ENCODE measurements at places on chromosomes 13 and 19.

GRCh38 chr19:4722671-4723594 is 709 bp downstream of the DPP9 start:
- no peak for DNase-seq

- DNase-seq, result peak; percentile 12
Observed at GRCh38 chr13:66665991-66666390, 564.1 kb downstream of the PCDH9 start.

DNA sequence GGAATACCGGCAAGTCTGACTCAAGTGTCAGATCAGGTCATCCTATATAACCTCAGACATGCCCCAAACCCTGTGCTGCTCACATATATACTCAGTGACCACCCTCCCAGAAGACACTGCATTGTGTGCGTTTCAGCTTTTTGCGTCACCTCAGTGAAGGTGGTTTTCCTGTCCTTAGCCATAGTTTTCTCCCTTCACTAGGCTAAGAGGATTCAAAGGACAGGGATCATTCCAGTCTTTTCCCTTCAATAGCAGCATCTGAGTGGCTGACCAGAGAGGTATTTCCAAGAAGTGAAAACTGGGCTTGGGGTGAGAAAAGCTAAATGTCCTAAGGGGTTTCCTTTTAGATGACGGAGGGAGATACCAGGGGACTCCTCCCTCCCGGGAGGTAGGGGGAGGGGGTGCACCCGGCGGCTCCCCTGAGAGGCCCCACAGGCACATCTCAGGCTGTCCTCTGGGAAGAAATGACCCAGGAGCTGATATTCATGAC is 12.7 kb upstream of the OR10H1 start:
- DNase-seq, result no peak

DNA sequence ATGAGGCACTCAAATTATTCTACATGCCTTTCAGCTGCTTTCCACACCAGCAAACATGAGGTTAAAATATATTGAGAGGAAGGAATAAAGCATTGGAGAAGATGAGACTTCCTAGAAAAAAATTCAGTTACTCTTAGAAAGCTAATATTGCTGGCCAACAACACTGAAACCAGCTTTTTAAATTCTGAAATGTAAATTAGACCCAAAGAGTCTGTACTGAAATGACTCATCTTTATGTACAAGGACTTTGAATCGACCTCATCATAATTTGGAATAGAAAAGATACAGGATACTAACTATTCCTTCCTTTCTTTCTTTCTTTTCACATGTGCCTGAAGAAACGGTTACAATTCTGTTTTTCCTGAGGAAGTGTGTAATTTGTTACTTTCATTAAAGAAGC is 6.5 kb upstream of the HSPH1 start:
- no peak for DNase-seq

GRCh38 chr19:4077007-4077374 is 10.3 kb upstream of the ZBTB7A start:
- DNase-seq, result no peak

- DNase-seq, result peak; percentile 42
Observed at GRCh38 chr19:7799640-7800355, 30.2 kb upstream of the EVI5L start.

- no peak for DNase-seq
Observed at GRCh38 chr19:17086120-17086519, 10.5 kb downstream of the MYO9B start.

DNA sequence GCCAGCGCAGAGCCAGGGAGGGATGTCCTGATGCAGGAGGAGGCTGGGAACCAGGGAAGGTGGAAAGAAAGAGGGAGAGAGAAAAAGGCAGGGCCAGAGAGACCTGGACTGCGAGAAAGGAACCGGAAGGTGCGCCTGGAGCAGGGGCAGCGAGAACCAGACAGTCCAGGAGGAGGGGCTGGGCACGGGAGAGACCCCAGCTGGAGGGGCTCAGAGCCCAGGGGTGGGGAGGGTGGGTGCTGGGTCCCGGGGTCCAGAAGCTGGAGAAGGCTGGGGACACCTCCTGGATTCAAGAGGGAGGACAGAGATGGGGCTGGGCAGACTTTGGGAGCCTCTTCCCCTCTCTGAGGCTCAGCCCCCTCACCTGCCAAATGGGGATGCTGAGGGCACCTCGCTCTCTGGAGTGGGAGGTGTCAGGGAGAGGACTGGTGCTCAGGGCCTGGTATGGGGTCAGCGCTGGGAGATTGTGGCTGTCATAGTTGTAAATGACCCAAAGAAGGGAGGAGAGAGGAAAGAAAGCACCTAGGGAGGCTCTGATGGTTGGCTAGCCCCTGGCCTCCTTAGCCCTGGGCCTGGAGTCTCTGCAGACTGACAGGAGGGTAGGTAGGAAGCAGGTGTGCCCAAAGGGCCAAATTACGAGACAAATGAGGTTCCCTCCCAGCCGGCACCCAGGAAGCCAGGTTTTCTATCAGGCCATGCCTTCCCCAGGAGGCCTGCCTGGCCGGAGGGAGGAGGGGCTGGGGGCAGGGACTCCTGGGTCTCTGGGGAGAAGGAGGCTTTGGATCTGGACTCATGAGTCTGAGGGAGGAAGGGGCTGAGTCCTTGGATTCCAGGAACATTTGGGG is 1.3 kb upstream of the SPACA6 start:
- DNase-seq, result no peak

DNA sequence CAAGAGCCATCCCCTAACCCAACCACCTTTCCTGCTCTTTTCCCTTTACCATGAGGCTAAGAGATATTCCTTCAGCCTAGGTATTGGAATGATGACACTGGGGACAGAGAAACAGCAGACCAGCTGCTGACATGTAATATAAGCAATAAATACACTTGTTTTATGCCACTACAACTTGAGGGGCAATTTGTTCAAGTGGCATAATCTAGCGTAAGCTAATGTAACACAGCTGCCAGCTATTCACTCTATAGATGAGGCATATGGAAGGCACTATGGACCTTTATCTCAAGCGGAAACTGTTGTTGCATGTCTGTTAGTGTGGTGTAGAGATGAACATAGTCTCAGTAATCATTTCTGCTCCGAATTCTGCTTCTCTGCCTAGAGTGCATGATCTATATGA is 111.1 kb downstream of the STARD13 start:
- no peak for DNase-seq

- DNase-seq, result no peak
Observed at GRCh38 chr19:5978606-5979552, 939 bp upstream of the RANBP3 start.

DNA sequence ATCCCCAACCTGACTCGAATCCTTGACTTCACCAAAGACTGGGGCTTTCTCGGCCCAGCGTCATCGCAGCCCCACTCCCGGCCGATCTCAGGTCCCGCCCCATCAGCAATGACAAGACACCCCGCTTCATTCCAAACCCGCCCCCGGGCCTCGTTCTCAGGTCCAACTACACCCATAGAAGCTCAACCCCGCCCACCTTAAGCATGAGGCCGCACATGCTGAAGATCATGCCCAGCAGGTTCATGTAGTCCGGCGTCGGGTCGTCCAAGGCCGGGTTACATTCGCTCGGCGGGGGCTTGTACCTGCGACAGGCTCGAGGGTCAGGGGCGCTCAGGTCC is 2.3 kb downstream of the WDR83 start:
- peak; percentile 61 for DNase-seq

GRCh38 chr13:20195801-20196200 is 3.1 kb upstream of the GJB2 start:
- no peak for DNase-seq

- peak; percentile 9 for DNase-seq
Observed at GRCh38 chr19:33064792-33065550, at the start of gene RHPN2. Gene RHPN2 (minus strand): TSS chr19:33064888. CDS start chr19:33064852, 36 bp downstream.

DNA sequence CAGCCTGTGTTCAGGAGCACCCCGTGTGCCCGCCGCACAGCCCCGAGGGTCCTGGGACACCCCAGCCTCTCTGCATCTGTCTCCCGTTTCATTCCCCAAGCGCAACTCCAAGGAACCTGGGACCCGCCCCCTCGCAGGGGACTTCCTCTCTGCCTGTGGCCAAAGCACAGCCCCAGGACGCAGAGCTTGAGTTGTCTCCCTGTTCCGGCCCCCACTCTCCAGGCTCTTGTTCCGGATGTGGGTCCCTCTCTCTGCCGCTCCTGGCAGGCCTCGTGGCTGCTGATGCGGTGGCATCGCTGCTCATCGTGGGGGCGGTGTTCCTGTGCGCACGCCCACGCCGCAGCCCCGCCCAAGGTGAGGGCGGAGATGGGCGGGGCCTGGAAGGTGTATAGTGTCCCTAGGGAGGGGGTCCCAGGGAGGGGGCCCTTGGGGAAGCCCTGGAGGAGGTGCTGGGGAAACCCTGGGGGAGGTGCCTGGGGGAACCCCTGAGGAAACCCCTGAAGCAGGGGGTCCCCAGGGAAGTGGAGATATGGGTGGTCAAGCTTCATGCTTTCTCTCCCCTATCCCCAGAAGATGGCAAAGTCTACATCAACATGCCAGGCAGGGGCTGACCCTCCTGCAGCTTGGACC is 1.3 kb downstream of the HCST start:
- DNase-seq, result peak; percentile 48

DNA sequence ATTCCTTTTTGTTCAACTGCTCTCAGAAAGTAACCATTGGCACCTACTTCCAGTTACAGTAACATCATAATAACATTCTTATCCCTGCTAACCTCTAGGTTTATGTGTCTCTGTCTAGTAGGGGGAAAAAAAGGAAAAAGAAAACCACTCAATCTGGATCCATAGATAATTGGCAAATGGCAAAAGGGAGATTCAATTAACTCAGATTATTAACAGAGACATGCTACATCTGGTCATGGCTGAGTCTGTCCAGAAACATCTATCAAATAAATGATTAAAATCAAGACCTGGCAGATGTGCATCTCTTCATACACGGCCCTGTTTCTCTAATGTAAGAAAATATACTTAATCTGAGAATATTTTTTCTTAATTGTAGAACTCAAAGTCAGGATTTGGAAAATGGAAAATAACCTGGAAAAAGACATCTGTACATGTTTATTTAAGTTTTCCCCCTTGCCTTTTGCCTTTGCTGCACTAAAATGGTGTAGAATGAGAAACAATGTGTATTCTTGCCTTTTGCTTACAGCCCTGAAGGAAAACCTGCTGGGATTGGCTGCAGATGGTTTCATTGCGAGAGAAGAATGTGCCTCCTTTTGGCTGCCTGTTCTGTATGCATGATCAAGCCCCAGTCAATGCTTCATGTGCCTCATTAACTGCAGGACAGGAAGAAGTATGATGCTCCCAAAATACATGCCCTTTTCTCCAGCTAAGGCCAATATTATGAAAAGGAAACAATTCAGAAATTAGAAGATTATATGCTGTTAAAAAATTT is 921.6 kb upstream of the PCDH20 start:
- no peak for DNase-seq

GRCh38 chr19:47391510-47392223 is 27.7 kb downstream of the MEIS3 start:
- peak; percentile 6 for DNase-seq

GRCh38 chr13:111531505-111531904 is 211.1 kb downstream of the TEX29 start:
- peak; percentile 21 for DNase-seq

DNA sequence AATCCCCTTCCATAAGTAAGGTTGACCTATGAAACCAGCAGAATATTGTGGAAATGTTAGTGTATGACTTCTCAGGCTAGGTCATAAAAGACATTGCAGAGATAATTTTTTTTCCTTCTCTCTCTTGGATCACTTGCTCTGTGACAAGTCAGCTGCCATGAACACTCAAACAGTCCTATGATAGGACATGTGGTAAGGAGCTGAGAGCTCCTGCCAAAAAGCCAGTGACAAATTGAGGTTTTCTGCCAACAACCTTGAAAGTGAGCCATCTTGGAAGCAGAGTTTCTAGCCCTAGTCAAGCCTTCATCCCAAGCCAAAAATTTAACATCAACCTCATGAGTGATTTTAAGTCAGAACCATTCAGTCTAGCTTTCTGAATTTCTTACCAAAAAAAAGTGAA is 270.9 kb upstream of the NBEA start:
- no peak for DNase-seq

DNA sequence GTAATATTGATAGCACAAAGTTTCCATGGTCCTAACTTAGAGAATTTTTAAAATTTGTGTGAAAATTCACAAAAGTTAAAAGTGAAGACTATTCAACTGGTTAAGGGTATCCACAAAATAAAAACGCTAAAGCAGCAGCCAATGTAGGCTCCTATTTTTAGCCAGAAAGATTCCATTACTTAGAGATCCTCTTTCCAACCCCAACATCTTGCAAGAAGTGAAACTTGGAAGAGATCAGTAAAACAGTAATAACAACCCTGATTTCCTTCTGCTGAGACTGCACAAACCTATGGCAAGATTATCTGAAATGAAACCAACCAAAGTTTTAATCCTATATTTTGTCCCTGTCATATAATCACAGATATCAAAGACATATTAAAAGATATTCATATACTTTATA is 8.5 kb downstream of the TBC1D4 start:
- no peak for DNase-seq

DNA sequence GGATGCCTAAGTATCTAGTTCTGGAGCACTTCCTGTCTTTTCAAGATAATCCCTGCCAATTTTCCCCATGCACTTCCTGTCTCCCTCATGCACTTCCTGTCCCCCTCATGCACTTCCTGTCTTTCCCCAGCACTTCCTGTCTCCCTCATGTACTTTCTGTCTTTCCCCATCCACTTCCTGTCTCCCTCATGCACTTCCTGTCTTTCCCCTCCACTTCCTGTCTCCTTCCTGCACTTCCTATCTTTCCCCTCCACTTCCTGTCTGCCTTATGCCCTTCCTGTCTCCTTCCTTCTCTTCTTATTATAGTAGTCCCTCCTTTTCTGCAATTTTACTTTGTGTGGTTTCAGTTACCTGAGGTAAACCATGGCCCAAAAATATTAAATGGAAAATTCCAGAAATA is 3.0 kb upstream of the TNNT1 start:
- no peak for DNase-seq

DNA sequence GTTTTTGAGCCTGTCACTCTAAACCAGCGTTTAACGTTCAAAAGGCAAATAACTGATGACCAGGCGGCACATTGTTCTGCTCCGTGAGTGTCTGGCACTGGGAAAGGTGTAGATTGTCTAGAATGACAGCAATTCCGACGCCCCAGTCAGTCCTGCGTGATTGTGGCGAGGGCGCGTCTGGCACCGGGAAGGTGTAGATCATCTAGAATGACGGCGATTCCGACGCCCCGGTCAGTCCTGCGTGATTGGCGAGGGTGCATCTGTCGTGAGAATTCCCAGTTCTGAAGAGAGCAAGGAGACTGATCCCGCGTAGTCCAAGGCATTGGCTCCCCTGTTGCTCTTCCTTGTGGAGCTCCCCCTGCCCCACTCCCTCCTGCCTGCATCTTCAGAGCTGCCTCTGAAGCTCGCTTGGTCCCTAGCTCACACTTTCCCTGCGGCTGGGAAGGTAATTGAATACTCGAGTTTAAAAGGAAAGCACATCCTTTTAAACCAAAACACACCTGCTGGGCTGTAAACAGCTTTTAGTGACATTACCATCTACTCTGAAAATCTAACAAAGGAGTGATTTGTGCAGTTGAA is 26.1 kb upstream of the NDUFS7 start:
- no peak for DNase-seq

Data from hypothalamus (tissue), 51 donors.